ENCODE measurements at places on chromosomes 6 and 20.

- no peak for DNase-seq
Observed at GRCh38 chr6:145076115-145076841, 659.0 kb downstream of the EPM2A start.

GRCh38 chr6:131949909-131950766 is 1.0 kb downstream of the CCN2 start:
- peak; percentile 84 for DNase-seq

DNA sequence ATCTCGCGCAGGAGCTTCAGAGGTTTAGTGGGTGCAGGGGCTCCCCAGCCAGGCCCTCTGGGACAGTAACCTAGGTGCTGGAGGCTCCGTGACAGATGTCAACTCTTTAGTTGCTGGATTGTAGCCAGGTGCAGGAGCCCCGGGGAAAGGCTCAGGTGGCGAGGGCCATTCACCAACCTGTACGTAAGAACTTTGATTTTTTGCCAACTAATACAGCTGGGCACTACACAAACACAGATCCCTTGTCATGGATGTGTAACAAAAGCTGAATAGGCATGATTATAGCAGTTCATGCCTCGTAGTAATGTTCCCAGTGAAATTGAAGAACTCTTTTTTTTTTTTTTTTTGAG is 82.6 kb downstream of the CDC5L start:
- DNase-seq = no peak

GRCh38 chr6:132708771-132709170 is 5.1 kb downstream of the VNN1 start:
- no peak for DNase-seq

- DNase-seq = no peak
Observed at GRCh38 chr20:2799688-2800520, 523 bp downstream of the CPXM1 start.

DNA sequence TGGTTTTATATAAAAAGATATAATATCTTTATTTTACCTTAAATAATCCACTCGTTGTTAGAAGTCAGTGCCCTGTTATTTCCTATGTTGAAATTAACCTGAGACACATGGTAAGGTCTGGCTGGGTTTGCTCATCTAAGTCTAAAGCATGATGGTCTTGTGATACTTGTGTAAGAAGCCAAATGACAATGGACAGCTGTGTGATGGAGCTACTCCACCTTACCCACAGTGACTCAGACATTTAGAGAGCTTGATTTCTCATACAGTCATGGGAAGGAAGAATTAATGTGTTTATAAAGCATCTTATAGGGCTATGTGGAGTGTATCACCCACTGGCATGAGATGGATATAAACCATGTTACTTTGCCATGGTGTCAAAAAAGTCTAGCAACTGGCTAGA is 11.7 kb downstream of the CTCFL start:
- DNase-seq = peak; percentile 9

- DNase-seq = no peak
Observed at GRCh38 chr20:61572789-61573188, 320.7 kb downstream of the CDH4 start.

DNA sequence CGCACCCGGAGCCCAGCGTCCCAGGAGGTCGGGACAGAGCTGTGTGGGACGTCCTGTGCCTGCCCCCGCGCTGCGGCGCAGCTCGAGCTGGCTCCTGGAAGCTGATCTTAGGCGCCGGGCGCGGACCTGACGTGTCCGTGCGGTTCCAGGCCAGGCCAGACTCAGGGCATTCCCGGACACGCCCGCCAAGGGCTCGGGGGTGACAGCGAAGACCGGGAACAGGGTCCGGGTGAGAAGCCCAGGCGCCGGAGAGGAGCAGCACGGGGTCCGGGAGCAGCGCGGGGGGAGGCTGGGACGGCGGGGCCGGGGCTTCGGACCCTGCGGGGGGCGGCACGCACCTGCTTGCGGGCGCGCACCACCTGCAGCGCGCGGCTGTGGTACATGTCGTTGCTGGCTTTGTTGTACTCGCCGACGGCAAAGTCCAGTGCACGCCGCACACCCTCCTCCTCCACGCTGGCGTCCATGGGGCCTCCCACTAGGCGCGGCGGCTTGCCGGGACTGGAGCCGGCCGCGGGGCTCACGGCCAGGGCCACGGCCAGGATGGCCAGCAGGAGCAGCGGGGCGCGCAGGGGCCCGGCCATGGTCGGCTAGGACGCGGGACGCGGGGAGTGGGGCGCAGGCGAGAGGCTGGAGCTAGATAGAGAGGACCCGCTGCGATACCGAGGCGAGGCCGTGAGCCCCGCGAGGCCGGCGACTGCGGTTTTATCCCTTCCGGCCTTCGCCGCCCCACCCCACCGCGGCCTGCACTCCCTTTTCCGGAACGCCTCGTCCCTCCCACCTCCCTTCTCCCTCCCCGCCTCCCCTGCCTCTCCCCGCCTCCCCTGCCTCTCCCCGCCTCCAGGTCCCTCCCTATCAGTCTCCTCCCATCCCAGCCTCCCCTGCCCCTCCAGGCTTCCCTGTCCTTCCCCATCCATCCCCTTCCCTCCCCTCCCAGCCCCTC is at the start of gene CST3:
Gene CST3, minus strand, starts transcription at position 674 of the 940 bp plus-strand sequence. Its CDS starts 93 bp downstream, at position 581.
- peak; percentile 73 for DNase-seq

- DNase-seq = peak; percentile 91
Observed at GRCh38 chr20:44728801-44729443, 13.8 kb downstream of the CCN5 start.

- no peak for DNase-seq
Observed at GRCh38 chr6:25898289-25898977, 24.4 kb upstream of the SLC17A3 start.

DNA sequence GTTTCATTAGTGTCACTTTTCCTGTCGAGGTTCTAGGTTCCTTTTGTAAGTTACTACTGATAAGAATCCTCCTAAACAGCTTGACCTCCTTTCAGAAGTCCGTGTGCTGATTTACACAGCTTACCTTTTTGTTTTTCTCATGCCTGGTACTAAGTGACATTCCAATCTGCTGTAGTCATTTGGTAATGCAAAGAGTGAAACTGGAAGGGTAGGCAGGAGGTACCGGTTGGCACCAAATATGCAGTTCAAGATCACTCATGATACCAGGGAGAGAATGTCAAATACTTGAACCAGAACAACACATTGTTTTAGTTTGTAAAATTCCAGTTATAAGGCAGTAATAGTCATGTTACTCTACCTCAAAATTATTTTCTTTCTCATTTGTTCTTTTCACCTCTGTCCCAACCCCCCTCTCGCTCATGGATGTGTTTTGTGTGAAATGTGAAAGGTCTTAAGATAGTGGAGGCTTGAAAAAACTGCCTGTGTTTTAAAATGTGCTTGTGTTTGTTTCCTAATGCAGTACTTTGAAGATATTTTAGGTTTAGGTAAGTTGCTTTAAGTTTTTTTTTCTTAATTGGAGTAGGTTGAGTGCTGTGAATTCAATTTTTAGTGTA is 23.2 kb downstream of the AFDN start:
- no peak for DNase-seq

- DNase-seq = no peak
Observed at GRCh38 chr6:125512621-125513020, 210.9 kb upstream of the HDDC2 start.

DNA sequence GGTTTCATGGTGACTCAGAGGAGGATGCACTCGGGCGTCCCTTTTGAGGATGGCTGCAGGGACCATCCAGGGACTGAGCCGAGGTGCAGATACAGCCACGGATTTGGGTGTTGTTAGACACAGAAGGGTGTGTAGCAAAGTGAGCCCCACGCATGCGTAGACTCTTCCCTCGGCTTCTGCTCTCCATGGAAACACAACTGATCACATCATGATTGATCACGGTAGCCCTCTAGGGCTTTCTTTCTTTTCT is 606 bp upstream of the ULBP1 start:
- no peak for DNase-seq

DNA sequence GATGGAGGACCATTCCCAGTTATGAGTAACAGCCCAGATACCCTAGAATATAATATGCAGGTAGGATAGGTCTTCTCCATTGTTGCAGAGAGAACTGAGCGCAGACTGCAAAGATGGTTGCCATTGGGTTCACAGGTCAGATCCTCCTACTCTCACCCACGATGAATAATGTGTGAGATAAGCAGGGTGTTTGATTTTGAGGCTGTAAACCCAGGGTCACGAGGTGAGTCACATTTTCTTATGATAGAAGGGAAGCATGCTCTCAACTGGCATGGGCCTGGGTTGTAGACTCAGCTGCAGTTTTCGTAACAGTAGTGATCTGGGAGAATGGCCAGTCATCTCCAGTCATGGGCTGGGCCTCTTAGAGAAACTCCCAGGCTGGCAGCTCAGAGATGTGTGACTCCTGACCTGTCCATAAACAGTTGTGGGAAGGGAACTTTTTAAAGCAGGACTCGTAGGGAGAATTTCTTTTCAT is 74.2 kb downstream of the CD164 start:
- peak; percentile 97 for DNase-seq

- DNase-seq = no peak
Observed at GRCh38 chr6:15518057-15518456, 144.8 kb downstream of the DTNBP1 start.

GRCh38 chr6:88455317-88455716 is 289.2 kb upstream of the CNR1 start:
- DNase-seq = no peak

DNA sequence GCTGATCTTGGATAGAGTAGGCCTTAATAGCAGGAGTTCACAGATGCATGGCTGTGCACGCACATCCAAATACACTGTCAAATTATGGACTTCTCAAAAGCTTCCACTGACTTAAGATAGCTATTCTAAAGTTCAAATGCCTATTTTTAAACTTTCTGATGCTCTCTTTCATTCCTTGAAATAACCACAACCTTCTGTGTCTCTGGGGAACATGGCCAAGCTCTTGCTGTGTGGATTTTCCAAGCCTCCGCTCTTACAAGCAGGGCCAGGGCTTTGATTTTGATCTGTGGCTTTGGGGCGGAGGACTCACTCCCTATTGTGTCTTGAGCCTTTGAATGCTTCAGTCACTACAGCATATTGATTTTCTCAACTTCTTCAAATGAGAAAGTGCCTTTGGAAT is 35.7 kb upstream of the SNRPB2 start:
- DNase-seq = peak; percentile 3

DNA sequence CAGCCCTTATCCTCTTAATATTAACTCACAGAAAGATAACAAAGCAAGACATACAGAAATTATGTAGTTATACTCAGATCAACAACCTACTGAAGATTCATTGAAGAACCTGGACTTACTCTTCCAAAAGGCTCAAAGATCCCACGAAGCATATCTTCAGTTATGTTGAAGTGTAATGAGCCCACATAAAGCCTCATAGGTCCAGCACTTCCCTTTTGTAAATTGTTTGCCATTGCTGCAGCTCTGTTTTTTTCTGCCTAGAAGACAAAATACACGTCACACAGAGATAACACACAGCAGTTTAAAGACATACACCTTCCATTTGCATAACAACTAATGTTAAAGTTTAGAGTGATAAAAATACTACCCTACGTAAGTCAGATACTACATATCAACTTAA is 20.4 kb downstream of the RBM39 start:
- DNase-seq = no peak

DNA sequence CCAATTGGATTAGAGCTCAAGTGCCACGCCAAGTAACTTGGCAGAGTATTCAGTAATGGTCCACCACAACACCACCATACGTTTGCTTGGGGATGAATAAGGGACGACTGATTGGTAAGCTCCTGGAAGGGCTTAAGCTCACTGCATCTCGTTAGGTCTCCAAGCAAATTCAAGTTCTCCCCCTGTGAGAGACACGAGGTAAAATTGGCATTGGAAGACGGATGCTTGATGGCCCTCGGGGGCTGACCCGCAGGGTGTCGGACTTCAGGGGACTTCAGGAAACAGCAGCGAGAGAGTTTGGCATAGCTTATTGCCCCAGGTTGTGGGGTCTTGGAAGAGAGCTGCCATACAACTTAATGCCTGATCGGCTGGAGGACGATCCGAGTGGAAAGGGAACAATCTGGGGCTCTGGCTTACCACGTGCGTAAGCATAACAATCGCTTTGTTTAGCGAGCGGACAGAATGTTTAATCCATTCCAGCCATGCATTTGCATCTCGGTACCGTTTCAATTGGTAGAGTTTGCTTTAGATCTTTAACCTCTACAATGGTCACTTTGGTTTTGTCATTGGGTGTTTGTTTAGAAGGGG is 4.8 kb upstream of the ZNFX1 start:
- DNase-seq = no peak

DNA sequence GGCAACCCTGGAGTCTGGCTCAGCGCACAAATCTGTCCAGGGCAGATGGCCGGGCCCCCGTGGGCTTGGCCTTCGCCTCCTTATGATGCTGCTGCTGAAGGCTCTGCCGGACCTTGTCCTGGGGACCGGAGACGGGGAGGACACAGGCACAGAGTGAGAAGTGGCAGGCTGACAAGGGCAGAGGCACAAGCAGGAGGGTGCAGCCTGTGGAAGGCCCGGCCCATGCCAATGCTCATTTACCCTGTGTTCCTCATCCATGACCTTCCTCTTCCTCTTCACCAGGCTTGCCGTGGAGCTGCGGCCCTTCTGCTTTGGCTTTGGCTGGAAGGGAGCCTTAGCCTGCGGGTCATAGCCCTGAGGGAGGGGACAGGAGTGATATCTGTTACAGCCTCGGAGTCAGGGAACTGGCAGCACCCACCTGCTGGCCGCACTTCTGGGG is 2.4 kb downstream of the B3GALT4 start:
- no peak for DNase-seq

- no peak for DNase-seq
Observed at GRCh38 chr20:23668477-23668951, 20.3 kb downstream of the CST4 start.

GRCh38 chr6:120392941-120393340 is 941.3 kb downstream of the TBC1D32 start:
- DNase-seq = no peak

DNA sequence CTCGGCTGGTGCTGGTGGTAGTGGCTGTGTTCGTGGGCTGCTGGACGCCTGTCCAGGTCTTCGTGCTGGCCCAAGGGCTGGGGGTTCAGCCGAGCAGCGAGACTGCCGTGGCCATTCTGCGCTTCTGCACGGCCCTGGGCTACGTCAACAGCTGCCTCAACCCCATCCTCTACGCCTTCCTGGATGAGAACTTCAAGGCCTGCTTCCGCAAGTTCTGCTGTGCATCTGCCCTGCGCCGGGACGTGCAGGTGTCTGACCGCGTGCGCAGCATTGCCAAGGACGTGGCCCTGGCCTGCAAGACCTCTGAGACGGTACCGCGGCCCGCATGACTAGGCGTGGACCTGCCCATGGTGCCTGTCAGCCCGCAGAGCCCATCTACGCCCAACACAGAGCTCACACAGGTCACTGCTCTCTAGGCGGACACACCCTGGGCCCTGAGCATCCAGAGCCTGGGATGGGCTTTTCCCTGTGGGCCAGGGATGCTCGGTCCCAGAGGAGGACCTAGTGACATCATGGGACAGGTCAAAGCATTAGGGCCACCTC is 8.8 kb downstream of the NPBWR2 start:
- no peak for DNase-seq

DNA sequence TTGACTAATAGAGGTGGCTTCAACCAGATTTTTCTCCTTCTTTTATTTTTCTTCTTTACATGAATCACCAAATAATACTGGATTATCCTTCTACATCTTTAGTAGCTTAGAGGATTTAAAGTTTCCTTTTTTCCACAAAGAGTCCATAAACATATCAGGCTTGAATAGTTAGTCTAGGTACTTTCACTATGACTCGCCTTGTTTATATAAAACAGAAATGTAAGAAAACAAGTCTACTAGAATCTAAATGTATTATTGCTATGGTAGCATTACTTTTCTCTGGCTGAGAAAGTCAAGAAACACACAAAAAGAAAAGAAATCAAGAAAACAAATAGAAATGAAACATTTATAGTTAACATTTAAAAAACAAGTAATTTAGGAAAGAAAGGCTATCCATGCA is 215.2 kb downstream of the PTPRK start:
- no peak for DNase-seq
